Hematopoietic multipotent progenitor cell (in vitro differentiated cells): ENCODE measurements at places on chromosomes 6 and 20. TPM values are rescaled to one million over a fixed set of nuclear protein-coding genes. Genes with fewer than 3 reads are reported as not detected.

ENPP5 gene
- total RNA-seq, result 1.9 TPM

NINL gene
- under 0.01 TPM for total RNA-seq

LRRC73 gene
- total RNA-seq, result 0.27 TPM

BPIFB4 gene
- total RNA-seq, result not detected

- DNase-seq, result no peak
Observed at GRCh38 chr6:111745636-111746035, 127.6 kb downstream of the FYN start.

DNA sequence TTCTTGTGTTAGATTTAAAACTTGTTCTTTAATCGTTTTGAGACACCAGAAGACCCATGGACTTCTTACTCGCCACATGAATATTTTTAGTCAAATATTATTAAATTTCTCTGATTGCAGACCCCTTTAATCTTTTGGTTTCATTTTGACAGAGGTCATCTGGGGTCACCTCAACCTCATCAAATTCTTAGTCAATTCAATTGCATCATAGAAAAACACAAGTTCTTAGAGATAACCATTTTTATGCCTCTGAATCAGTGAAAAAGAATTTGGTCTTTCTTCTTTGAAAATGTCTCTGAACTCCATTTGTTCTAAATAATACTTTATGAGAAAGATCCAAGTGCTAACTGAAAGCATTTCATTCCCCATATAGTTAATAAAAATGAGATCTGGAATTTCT is 55.2 kb upstream of the CBLN4 start:
- DNase-seq, result no peak

GRCh38 chr6:111231090-111231459 is 143.8 kb downstream of the SLC16A10 start:
- DNase-seq, result no peak

GRCh38 chr6:42915732-42916131 is at the start of gene PTCRA:
PTCRA (plus strand) TSS chr6:42916053; CDS start chr6:42916070, 17 bp downstream.
- no peak for DNase-seq

- no peak for DNase-seq
Observed at GRCh38 chr6:19892260-19892659, 55.1 kb downstream of the ID4 start.

- DNase-seq, result no peak
Observed at GRCh38 chr6:137676888-137677287, 182.7 kb upstream of the OLIG3 start.

GRCh38 chr20:34302312-34302722 is 838 bp downstream of the AHCY start:
- DNase-seq, result no peak

GRCh38 chr6:168169624-168170023 is 90.6 kb upstream of the FRMD1 start:
- DNase-seq, result no peak

- peak; percentile 60 for DNase-seq
Observed at GRCh38 chr20:40962733-40963504, 65.7 kb upstream of the TOP1 start.
